Hepatocyte (in vitro differentiated cells): ENCODE measurements at places on chromosomes 12 and 14. TPM values are rescaled to one million over a fixed set of nuclear protein-coding genes. Genes with fewer than 3 reads are reported as not detected.

Gene KERA
- 0.34 and 0.97 TPM in 2 replicates for polyA plus RNA-seq

DNA sequence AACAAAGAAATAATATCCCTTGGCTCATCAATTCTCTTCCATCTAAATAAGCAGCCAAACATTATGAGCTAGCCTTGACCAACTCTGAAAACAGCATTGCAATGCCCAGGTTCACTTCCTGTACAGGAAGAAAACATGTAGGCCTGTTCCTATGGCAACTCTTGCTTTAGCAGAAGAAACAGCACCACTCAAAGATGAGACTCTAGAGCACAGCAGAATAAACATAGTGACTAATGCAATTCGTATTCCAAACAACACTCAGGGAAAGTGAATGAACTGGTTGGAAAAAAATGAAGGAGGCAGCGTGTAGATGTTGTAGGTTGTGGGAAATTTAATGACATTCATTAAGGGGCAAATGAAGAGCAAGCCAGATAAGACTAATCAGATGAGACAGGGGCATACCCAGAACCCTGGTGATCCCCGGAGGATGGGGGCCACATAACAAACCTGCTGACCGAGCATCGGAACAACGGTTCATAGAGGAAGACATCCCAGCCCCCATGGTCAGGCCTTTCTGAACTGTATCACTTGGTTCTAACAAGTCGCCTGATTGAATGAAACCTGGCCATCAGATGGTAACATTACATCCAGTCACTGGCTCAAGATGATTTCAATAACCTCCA, 9.0 kb downstream of the ARHGDIB start:
- H3K4me1 ChIP-seq: peaks cover 33% of the 10 kb centered on the region
- no peaks in the 10 kb centered on the region for H3K27me3 ChIP-seq
- peak; percentile 79 for DNase-seq
- peak overlapping the region; percentile 68 for H3K27ac ChIP-seq
- no peaks in the 10 kb centered on the region for H3K36me3 ChIP-seq

DNA sequence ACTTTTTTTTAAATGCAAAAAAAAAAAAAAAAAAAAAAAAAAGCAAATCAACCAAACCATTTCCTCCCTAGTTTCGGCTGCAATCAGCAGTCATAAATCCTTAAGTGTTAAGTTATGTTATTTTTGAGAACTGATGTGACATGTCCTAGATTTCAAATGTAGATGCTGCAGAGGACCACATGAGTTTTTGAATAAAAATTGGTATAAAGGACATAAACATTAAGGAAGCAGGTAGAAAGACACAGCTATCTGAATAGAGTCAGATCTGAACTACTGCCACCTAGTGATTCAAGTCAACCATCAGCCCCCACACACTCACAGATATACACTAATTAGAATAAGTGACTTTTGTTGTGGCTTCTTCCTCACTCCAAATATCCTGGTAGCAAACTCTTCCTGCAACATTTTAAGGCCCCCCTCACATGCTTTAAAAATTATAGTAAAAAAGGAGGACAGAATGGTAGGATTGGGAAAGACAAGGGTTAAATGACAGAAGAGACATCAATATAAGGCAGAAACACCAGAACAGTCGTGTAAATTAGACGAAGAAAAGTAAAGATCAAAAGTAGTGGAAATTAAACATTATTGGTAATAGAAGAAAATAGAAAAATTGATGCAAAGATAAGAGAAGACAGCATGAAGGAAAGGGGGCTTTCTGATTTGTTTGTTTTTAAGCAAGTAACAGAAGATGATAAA, 394.5 kb upstream of the ATP2B1 start:
- no peaks in the 10 kb centered on the region for H3K27me3 ChIP-seq
- no peaks in the 10 kb centered on the region for H3K36me3 ChIP-seq
- DNase-seq: peak; percentile 45
- no peaks in the 10 kb centered on the region for H3K4me1 ChIP-seq

GRCh38 chr14:92887157-92887556, 35.8 kb upstream of the CHGA start:
- H3K4me1 ChIP-seq: no peaks in the 10 kb centered on the region
- no peak overlapping the region for H3K4me3 ChIP-seq
- no peaks in the 10 kb centered on the region for H3K36me3 ChIP-seq
- no peak for DNase-seq
- no peak overlapping the region for H3K27ac ChIP-seq
- no peaks in the 10 kb centered on the region for H3K27me3 ChIP-seq

Gene SIX4
- polyA plus RNA-seq: 1.1 and 1.7 TPM in 2 replicates

DNA sequence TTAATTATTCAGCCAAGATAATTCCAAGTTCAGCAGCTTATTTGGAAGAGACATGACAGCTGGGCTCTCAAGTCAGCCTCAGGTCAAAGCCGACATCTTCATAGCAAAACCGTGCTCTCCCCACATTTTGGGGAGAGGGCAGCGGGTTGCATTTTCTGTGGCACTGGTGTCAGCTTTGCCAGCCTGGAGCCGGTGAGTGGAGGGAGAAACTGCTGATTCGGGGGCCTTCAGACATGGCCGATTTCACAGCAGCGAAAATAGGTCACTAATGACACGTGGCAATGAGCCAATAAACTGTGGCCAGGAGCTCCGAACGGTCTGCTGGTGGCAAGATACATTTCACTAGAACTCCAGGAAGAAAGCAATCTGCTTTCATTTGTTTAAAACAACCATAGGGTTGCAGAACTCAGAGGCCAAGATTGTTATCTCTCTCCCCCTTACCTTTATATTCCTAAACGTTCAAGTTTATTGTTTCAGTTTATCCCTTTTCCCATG, 173.2 kb downstream of the CAND1 start:
- DNase-seq: no peak
- no peaks in the 10 kb centered on the region for H3K27me3 ChIP-seq
- H3K36me3 ChIP-seq: no peaks in the 10 kb centered on the region
- H3K27ac ChIP-seq: no peak overlapping the region
- no peaks in the 10 kb centered on the region for H3K4me1 ChIP-seq

DNA sequence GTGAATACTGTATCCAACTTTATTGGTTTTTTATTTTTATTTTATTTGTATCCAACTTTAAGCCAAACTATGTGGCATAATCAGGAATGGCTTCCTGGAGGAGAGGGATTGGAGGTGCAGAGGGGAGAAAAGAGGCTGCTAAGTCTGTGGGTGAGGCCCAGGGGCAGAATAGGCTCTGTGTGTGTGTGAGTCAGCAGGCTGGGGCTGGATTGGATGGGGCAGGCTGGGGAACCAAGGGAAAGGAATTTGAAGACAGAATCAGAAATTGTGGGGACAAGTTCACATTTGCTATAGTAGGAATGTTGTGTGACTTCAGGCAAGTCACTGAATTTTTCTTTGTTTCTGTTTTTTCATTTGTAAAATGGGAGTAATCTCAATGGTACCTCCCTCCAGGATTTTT, 12.8 kb upstream of the RILPL1 start:
- no peak overlapping the region for H3K27ac ChIP-seq
- DNase-seq: no peak
- H3K4me3 ChIP-seq: no peak overlapping the region
- H3K4me1 ChIP-seq: no peaks in the 10 kb centered on the region
- no peaks in the 10 kb centered on the region for H3K27me3 ChIP-seq
- no peaks in the 10 kb centered on the region for H3K36me3 ChIP-seq

DNA sequence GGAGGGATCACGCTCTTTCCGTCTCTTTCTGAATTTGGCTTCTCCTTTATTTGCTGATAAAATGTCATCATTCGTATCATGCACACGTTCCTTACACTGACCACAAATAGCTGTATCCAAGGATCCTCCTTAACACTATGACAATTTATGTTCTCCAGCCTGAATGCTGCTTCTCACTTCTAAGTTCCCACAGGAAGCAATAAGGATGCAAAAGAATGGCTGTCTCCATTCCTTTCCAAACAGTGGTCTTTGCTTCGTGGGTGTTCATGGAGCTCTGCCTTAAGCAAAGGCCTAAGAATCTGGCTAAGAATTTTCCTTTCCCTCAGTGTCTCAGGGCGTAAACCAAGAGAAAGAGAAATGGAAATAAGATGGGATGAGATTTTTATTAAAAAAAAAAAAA, 200.2 kb downstream of the ITPR2 start:
- no peak overlapping the region for H3K4me3 ChIP-seq
- peaks cover 10% of the 10 kb centered on the region for H3K4me1 ChIP-seq
- no peak for DNase-seq
- no peak overlapping the region for H3K27ac ChIP-seq
- no peaks in the 10 kb centered on the region for H3K27me3 ChIP-seq

DNA sequence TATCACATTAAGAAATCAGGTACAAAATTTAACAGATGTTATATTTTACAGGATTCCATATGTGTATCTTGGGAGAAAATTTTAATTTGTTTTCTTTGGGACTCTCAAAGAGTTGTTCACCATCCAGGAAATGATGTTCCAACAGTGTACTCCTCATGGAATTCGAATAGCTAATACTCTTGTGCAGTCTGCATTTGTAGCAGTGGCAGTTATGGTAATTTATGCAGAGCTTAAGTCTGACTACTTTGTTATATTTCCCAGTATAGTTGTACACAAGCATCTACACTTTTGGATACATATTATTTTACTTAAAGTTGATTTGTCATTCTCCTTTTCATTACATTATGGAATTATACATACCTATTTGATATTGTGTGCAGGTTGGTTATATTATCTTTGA, 436.7 kb upstream of the FBXO33 start:
- no peaks in the 10 kb centered on the region for H3K27me3 ChIP-seq
- no peak overlapping the region for H3K4me3 ChIP-seq
- no peaks in the 10 kb centered on the region for H3K36me3 ChIP-seq
- no peaks in the 10 kb centered on the region for H3K4me1 ChIP-seq

- peaks cover 22% of the 10 kb centered on the region for H3K4me1 ChIP-seq
- H3K4me3 ChIP-seq: no peak overlapping the region
- no peaks in the 10 kb centered on the region for H3K36me3 ChIP-seq
- H3K27me3 ChIP-seq: no peaks in the 10 kb centered on the region
- no peak for DNase-seq
Measured at GRCh38 chr12:76866151-76866567, 12.7 kb downstream of the CSRP2 start.

Gene CLMN
- polyA plus RNA-seq: 40.0 and 53.9 TPM in 2 replicates

Gene PLEKHD1
- not detected in 2 replicates for polyA plus RNA-seq

Gene CLEC7A
- polyA plus RNA-seq: 1.3 and 2.3 TPM in 2 replicates

DNA sequence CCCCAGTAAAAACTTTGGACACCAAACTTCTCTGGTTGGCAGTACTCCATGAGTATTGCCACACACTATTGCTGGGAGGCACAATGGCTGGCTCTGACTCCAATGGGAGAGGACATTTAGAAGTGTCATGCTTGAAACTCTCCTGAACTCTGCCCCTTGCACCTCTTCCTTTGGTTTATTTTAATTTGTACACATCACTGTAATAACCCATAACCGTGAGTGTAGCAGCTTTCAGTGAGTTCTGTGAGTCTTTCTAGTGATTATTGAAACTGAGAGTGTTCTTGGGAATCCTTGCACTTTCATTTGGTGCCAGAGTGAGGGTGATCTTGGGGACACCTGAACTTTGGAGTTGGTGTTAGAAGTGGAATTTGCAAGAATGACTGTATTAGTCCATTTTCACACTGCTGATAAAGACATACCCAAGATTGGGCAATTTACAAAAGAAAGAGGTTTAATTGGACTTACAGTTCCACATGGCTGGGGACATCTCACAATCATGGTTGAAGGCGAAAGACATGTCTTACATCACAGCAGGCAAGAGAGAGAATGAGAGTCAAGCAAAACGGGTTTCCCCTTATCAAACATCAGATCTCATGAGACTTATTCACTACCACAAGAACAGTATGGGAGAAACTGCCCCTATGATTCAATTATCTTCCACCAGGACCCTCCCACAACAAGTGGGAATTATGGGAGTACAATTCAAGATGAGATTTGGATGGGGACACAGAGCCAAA, 41.3 kb upstream of the CEP83 start:
- H3K27ac ChIP-seq: no peak overlapping the region
- DNase-seq: no peak
- H3K4me1 ChIP-seq: no peaks in the 10 kb centered on the region
- no peak overlapping the region for H3K4me3 ChIP-seq

DNA sequence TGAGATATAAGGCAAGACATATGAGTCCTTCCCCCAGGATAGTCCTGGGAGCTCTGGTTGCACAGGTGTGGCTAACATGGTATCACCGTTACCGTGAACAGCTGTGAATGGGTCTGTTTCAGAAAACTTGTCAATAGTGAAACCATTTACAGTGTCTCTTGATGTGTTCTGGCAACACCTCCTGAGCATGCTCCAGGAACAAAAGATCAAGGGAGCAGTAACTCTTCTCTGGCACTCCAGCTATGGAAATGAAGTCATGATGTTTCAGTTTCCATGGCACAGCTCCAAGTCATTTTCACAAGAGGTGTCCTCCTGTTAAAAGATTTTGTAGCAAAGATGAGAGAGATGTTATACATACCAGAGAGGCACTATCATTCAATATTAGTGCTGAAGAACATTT, 253.7 kb downstream of the SNAPC1 start:
- DNase-seq: no peak
- H3K27ac ChIP-seq: no peak overlapping the region
- no peaks in the 10 kb centered on the region for H3K36me3 ChIP-seq
- no peaks in the 10 kb centered on the region for H3K4me1 ChIP-seq
- H3K27me3 ChIP-seq: no peaks in the 10 kb centered on the region

DNA sequence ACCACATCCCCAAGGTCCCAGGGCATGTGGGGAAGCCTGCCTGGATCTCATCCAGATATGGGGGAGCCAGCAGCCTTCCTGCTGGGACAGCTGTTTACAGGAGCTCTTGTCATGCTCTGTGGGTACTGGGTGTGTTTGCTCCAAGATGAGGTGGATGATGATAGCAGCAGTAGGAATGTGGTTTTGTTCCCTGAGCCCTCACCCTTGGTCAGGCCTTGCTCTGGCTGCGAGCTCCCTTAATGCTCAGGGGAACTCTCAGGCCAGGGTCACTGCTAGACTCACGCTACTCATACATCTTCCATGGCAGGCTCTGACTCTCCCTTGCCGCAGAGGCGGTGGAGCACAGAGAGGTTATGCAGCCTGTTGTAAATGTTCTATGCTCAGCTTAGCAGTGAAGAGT, 990.3 kb downstream of the AACS start:
- no peaks in the 10 kb centered on the region for H3K4me1 ChIP-seq
- no peaks in the 10 kb centered on the region for H3K27me3 ChIP-seq
- no peak overlapping the region for H3K27ac ChIP-seq
- no peak for DNase-seq

GRCh38 chr12:69412655-69413054, 53.1 kb downstream of the YEATS4 start:
- H3K27me3 ChIP-seq: no peaks in the 10 kb centered on the region
- no peak for DNase-seq
- no peak overlapping the region for H3K4me3 ChIP-seq
- H3K4me1 ChIP-seq: peaks cover 15% of the 10 kb centered on the region
- H3K27ac ChIP-seq: no peak overlapping the region

DNA sequence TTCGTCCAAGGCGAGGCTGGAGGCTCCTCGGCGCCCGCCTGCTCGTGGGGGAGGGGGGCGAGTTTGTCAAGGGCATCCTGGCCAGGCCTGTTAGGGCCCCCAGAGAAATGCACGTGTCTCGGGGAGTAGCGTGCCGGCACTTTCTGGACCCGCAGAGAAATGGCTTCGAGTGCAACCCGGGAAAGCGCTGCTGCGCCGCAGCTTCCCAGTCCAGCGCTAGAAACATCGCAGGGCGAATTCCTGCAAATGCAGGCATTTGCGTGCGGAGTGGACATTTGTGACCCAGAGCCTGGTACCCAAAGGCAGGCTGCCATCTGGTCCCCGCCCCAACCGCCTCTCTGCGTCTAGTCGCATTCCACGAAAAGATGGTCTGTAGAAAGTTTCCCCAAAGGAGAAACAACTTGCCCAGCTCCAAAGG, 756 bp downstream of the LGR5 start:
- H3K4me1 ChIP-seq: peaks cover 14% of the 10 kb centered on the region
- peak; percentile 32 for DNase-seq
- peaks cover 46% of the 10 kb centered on the region for H3K27me3 ChIP-seq
- H3K4me3 ChIP-seq: peak overlapping the region; percentile 56
- no peak overlapping the region for H3K27ac ChIP-seq

- H3K4me1 ChIP-seq: no peaks in the 10 kb centered on the region
- H3K27ac ChIP-seq: no peak overlapping the region
- peaks cover 5% of the 10 kb centered on the region for H3K36me3 ChIP-seq
Measured at GRCh38 chr12:1948883-1949282, 30.4 kb upstream of the CACNA2D4 start.

Gene SPSB2
- 11.0 and 13.8 TPM in 2 replicates for polyA plus RNA-seq
